ENCODE measurements at places on chromosomes 4 and X.

DNA sequence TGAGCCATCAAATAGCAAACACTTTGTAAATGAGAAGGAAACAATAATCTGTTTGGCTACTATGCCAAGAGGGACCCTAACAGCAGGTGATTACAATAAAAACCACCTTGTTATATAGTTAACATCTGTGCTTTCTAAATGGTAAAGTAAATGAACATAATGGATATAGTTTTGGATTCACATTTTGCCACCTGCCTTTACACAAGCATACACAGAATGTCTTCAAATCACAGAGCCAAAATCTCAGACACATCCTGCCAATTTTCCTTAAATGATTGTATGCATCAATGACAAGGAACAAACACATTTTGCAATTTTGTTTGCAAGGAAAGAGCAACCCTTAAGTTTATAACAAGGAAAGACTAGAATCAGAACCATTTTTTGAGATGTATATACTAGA is 334.2 kb downstream of the FSTL5 start:
- peak; percentile 53 for DNase-seq

- DNase-seq, result no peak
These were observed 12.6 kb downstream of the LRPAP1 start for GRCh38 chr4:3519468-3520264.

DNA sequence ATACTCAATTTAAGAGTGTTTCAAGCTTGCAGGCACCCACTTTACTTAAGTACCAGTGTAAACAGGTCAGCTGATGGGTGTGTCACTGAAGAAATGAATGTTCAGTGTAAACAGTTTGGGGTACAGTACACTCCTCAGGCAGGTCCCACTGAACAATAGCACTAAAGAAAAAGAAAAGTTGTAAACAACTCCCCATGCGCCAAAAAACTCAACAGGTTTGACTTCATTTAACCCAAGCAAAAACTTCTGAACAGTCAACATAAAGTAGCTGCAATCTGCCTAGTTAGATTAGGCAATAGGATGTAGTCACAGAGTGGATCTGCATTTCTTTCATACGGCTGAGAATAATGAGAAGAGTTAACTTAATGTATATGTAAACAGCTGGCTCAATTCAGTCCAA is 93.2 kb downstream of the FAM13A start:
- DNase-seq, result no peak

- DNase-seq, result peak; percentile 0
These were observed 43.2 kb downstream of the SLC9A6 start for GRCh38 chrX:136028383-136028984.

GRCh38 chr4:122712782-122713181 is 19.7 kb upstream of the BBS12 start:
- DNase-seq, result no peak

- DNase-seq, result no peak
These were observed 100.2 kb upstream of the MSX1 start for GRCh38 chr4:4759232-4759631.

DNA sequence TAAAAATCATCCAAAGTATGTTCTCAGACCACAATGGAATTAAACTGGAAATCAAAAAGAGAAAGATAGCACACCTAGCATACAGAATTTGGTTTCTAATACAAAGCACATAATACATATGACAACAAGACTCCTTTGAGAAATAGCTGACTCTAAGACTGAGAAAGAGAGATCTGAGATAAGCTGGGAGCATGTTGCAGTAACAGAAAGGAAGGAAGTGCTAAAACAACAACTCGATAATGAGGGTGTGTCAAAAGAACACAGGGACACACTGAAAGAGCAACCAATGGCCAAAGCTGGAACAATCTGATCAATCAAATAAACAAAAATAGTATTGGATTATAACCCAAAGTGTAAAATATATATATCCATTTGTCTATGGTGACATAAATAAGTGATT is 586.6 kb downstream of the C4orf33 start:
- DNase-seq, result no peak

GRCh38 chr4:139368998-139369397 is 66.7 kb upstream of the NDUFC1 start:
- peak; percentile 52 for DNase-seq
